NCI-H2081 (cell line): ENCODE measurements at places on chromosomes 13 and 19.

DNA sequence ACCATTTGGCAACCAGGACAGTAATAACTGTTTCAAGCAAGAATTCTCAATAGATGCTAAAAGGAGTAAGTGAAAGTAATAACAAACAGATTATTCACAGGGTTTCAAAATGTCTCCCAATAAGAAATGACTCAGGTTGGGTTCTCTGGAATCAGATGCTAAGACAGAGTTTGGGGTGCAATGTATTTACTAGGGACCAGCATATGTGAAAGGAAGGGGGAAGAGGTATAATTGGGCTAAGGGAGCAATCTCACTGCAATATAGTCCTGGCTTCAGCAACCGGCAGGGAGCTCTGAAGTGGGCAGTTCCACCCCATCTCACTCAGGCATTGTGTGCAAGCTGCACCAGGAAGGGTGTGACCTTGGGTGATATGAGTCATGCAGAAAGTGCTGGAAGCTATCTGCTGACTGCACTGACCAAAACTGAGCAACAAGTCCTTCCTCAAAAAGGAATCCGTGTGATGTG, 23.4 kb downstream of the ZDHHC20 start:
- DNase-seq: no peak

GRCh38 chr19:45592366-45592765, 7.8 kb upstream of the OPA3 start:
- DNase-seq: no peak

GRCh38 chr13:94483970-94484369, 4.5 kb upstream of the DCT start:
- no peak for DNase-seq

GRCh38 chr13:34627509-34628208, 314.4 kb upstream of the NBEA start:
- DNase-seq: no peak

DNA sequence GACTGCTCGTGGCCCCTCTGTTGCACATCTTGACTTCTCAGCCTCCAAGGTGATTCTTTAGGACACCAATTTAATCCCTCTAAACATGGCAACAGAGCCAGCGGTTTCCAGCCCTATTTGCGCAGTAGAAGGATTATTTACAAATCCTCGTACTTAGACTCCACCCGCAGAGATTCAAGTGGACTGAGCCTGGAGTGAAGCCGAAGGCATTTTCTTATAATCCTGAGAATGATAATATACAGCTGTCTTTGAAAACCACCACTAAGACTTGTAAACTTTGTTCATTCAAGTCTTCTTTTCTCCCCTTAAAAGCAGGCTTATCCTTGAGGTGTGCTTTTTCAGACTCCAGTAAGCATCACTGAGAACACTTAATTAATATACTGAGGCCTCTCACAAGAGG, 4.8 kb upstream of the DPRX start:
- DNase-seq: no peak

- DNase-seq: peak; percentile 70
These were observed 112.9 kb downstream of the LRCH1 start for GRCh38 chr13:46665633-46666482.

DNA sequence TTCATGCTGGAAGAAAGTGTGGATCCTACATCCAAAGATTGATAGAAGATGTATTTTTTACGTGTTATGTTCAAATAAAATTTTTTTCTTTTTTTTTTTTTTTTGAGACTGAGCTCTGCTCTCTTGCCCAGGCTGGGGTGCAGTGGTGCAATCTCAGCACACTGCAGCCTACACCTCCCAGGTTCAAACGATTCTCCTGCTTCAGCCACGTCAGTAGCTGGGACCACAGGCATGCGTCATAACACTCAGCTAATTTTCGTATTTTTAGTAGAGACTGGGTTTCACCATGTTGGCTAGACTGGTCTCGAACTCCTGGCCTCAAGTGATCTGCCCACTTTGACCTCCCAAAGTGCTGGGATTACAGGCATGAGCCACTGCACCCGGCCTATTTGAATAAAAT, 65.7 kb downstream of the KLF12 start:
- no peak for DNase-seq

GRCh38 chr13:51243832-51244231, 21.6 kb downstream of the FAM124A start:
- DNase-seq: no peak

- DNase-seq: no peak
These were observed 1345.0 kb upstream of the SLC10A2 start for GRCh38 chr13:104411141-104411765.

GRCh38 chr19:8441725-8442544, 2.8 kb upstream of the HNRNPM start:
- DNase-seq: no peak
